ENCODE measurements at places on chromosomes 5 and 9. TPM values are rescaled to one million over a fixed set of nuclear protein-coding genes. Genes with fewer than 3 reads are reported as not detected.

- no peak for DNase-seq
Observed at GRCh38 chr5:82828211-82828610, 249.0 kb downstream of the TMEM167A start.

- DNase-seq, result no peak
Observed at GRCh38 chr5:146675636-146676035, 159.6 kb upstream of the GPR151 start.

- DNase-seq, result no peak
Observed at GRCh38 chr5:134543820-134544614, 18.5 kb downstream of the JADE2 start.

- DNase-seq, result peak; percentile 94
Observed at GRCh38 chr5:149485655-149486615, 65.3 kb downstream of the CSNK1A1 start.

DNA sequence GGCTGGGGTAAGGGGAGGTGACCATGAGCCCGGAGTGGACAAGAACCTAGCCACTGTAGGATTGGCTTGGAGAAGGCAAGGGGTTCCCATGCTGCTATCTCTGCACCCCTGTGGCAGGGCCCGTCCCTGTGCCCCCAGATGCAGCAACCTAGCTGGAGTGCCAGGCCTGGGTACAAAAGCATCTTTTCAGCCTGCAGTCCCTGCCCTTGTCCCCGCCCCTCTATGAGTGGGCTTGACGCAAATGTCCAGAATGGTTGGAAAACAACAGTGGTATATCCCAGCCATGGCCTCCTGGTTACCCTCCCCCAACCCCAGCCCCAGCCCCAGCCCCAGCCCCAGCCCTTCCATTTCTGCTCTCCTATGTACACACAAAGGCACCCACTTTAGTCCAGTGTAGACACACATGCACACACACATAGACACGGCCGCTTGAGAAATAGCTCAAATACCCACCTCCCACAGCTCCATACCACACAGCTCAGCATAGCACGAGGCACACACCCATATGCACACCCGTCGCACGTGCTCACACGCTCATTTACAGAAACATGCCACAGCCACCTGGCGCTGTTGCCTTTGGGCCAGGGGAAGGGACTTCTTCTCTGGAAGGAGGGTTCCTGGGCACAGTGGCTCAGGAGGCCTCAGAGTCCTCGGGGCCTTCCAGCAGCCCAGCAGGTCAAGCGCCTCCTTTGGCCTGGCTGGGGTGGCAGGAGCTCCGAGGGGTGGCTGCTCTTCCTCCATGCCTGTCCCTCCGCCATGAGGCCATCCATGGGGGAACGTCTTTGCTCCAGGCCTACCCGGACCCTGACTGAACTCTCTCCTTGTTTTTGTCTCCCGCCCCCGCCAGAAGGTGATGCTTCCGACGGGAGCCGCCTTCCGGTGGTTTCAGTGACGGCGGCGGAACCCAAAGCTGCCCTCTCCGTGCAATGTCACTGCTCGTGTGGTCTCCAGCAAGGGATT, 34.1 kb downstream of the CXXC5 start:
- DNase-seq, result no peak

DNA sequence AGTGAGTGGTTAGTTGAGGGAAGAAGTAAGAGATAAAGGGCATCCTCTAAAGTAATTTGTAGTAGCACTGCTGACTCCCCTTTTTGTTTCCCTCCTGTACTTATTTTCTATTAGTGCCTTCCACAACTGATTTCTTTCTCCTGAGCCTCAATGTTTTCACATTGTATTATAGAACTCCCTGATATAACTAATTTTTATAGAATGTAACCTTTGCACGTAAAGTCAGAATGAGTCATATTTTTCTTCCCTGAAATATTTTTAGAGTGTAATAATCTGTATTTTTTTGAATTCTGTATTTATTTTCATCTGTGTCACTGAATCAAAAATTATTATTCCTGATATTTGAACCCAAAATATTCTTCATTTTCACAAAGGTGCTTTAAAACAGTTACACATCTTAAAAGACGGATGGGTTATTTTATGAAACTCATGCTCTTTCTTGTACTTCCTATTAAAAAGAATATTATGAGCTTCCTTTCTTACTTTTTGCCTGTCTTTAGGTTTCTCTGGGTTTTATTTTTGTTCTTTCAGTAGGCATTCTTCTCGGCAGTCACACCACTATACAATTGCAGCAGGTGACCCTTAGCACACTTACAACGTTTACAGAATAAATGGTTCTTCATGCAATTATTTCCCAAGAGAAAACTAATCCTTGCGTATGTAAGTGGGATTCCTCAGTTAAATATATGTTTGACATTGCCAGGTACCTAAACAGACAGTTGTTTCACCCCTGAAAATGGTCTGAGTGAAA, 30.5 kb upstream of the DMRTA1 start:
- no peak for DNase-seq

SPINK6 gene
- not detected for total RNA-seq

CKS2 gene
- 327 TPM for total RNA-seq

SH3TC2 gene
- total RNA-seq, result 16.9 TPM

INPP5E gene
- 10.0 TPM for total RNA-seq

HMHB1 gene
- not detected for total RNA-seq

OSMR gene
- 26.4 TPM for total RNA-seq

FLT4 gene
- not detected for total RNA-seq

Measured in SJSA1 (cell line).